Stimulated activated CD4-positive, alpha-beta T cell treated with anti-CD3 and anti-CD28 coated beads, Interleukin-15, amount 100 ng/mL, for 48 hours (primary cell): ENCODE measurements at places on chromosomes 6 and 20.

DNA sequence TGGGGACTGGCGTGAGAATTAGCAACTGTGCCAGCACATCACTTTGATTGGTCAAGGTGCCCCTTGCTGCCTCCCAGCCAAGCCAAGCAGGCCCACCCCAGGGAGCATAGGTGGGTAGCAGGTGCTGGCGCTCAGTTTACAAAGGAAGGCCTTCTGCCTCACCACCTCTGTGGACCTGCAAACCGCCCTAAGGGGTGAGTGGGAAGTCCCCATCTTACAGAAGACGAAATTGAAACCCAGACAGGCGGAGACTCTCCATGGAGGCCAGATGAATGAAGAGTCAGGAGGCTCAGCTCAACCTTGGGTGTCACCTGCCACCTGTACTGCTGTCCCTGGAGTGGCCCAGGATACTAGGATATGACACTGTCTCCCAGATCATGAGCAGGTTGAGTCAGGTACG is 21.5 kb upstream of the MAS1L start:
- DNase-seq = no peak

- DNase-seq = no peak
Observed at GRCh38 chr20:20405623-20406022, 37.7 kb downstream of the INSM1 start.

- no peak for DNase-seq
Observed at GRCh38 chr20:57433657-57434389, 42.6 kb downstream of the RBM38 start.

- DNase-seq = no peak
Observed at GRCh38 chr6:110613356-110613755, 136.9 kb upstream of the SLC22A16 start.

DNA sequence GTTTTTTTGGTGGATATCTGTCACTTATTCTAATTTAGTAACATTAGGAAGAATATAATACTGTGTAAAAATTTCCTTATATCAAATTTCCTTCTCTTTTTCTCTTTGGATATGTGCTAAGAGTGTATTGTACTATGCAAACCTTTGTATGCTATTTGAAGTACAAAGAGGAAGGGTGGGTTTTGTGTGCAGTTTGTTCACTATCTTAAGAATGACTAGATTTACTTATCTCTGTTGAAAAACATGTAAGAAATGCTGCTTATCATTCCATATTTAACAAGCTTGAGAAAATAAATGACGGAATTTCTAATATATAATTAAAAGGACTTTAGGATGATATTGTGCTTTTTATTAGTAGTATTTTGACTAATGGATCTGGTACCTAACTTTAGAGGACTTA is 13.1 kb downstream of the CD2AP start:
- no peak for DNase-seq

DNA sequence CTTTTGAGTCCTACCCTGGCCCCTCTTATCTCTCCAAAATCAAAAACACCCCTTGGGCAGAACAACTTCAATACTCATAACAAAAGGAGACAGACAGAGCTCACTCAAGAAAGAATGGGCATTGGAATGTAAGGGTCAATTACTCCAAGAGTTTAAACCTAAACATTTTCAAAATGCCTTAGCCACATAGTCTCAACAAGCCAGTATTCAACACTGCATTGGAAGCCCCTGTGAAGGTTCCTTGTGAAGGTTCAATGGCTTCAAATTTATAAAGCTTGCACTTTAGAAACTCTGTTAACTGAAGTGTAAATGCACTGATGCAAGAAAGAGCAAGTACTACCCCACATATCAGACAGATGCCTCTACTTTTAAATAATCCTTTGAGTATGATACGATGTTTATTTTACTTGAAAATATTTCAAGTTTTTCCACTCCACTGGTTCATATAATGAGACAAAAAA is 139.1 kb upstream of the LAMP5 start:
- no peak for DNase-seq

DNA sequence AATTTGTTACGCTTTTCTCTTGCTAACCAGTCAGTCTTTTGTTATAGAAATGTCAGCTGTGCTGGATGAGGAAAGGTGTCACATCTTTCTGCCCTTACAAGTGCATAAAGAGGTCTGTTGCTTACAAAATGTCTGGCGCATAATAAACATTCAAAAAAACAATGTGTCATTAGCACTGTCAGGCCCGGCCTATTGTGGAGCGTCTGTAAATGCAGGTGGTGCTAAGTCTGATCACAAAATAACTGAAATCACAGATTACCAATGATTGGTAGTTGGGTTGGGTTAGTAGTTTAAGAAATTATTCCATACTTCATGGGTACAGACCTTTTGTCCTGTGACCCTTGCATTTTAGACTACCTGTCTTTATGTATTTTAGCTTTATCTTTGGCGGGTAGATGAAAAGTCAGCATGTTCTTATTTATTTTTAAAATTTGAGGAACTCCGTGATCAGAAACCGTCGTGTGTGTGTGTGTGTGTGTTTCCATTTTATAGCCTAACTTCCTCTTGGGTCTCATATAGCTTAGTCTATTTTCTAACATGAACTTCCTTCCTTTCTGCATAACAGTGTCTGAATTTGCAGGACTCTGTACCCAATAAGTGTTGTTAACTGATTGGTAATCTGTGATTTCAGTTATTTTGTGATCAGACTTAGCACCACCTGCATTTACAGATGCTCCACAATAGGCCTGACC is 88.1 kb upstream of the IFNGR1 start:
- DNase-seq = no peak

GRCh38 chr6:29702519-29703103 is 20.6 kb upstream of the HLA-F start:
- peak; percentile 47 for DNase-seq

DNA sequence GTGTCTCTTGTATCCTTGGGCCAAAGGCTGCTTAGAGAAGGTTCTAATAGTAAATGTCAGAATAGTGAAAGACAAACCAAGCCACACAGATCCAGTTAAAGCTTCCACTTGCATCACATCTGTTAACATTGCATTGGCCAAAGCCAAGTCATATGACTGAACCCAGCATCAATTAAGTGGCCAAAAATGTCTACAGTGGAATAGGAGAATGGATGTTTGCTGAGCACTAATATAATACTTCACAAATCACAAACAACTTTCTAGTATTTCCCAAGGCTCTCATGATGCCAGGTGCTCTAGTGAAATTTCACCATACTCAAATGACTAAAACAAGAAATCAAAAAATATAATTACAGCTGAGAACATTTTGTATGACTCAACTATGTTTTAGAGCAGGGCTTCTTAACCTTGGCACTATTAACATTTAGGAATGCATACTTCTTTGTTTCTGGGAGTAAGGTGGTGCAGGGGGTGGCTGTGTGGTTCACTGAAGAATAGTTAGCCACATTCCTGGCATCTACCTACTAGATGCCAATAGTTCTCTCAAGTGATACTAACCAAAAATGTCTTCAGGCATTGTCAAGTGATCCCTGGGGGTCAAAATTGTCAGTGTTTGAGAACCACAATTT is 148.0 kb upstream of the SPTLC3 start:
- DNase-seq = no peak

DNA sequence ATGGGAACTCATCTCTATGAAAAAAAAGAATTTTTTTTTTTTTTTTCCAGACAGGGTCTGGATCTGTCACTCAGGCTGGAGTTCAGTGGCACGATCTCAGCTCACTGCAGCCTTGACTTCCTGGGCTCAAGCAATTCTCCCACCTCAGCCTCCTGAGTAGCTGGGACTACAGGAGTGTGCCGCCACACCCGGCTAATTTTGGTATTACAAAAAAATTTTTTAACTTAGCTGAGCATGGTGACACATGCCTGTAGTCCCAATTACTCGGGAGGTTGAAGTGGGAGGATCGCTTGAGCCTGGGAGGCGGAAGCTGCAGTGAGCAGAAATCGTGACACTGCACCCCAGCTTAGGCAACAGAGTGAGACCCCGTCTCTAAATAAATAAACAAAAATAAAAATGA is 7.5 kb downstream of the DEF6 start:
- DNase-seq = no peak

DNA sequence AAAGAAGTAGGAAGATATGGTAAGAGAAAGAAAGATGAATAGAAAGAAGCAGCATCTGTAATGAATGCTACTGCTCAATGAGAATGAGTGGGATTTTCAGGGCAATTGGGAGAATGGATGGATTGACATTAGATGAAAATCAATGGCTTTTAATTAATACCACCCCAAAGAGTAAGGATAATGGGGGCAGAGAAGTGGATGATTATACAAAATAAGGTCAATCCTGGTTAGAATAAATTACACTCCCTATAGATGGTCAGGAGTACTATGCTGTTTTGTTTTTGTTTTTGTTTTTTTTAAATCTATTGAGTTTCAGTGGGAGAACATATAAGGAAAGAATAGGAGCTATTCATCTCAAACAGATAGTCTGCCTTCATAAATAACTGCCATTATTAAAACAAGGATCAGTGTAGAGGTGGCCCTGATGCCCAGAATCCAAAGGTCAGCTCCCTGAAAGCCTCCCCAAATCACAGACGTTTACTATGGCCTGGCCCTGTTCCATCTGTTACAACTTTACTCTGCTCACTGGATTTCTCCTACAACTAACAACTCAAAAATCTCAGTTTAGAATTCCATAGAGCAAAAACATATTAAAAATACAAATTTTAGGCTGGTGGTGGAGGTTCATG is 535.4 kb upstream of the NRSN1 start:
- no peak for DNase-seq

DNA sequence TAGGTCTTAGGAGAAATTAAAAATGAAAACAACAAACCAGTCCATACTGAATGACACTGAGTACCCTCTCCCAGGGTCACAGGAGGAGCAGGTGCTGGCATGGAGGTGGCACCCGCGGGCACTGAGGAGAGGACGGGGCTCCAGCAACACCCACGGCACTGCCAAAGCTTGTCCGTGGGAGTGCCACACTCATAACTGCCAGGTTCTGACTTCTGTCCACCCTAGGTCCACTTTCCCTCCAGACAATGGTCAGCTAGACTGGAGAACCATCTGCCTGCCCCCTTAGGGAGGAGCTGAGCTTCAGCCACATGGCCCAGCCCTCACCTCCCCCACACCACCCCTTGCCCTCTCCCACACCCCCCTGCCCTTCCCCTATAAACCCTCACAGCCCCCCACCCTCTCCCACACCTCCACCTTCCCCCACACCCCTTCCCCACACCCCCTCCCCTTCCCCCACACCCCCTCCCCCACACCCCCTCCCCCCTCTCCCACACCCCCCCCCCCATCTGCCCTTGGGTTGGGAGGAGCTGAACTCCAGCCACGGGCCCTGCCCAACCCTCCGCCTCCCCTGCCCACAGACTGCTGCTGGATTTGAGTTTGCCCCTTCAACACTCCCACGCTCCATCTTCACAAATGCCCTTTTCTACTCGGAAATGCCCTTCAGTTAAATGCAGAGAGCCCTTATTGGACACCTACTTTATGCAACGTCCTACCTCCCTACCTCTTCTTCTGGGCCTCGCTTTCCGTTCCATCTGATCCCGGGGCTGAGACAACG is 129.6 kb downstream of the TAF4 start:
- DNase-seq = no peak

DNA sequence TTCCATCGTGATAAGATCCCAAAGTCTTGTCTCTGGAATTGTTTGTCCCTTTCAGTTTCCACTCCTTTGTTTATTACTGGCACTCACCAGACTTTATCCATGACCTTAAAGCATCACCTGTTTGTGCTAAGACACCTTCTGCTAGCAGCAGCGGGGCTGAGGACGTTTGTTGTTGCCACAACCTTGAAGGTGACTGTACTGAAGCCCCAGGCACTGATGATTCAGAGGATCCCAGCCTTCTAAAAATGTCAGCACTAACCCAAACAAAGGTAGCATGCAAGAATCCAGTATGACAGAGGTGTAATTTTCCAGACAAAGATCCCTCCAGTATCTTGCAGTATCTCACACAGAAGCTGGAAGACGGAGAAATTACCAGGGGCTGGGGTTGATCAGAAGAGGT is 28.9 kb upstream of the SMIM8 start:
- no peak for DNase-seq

DNA sequence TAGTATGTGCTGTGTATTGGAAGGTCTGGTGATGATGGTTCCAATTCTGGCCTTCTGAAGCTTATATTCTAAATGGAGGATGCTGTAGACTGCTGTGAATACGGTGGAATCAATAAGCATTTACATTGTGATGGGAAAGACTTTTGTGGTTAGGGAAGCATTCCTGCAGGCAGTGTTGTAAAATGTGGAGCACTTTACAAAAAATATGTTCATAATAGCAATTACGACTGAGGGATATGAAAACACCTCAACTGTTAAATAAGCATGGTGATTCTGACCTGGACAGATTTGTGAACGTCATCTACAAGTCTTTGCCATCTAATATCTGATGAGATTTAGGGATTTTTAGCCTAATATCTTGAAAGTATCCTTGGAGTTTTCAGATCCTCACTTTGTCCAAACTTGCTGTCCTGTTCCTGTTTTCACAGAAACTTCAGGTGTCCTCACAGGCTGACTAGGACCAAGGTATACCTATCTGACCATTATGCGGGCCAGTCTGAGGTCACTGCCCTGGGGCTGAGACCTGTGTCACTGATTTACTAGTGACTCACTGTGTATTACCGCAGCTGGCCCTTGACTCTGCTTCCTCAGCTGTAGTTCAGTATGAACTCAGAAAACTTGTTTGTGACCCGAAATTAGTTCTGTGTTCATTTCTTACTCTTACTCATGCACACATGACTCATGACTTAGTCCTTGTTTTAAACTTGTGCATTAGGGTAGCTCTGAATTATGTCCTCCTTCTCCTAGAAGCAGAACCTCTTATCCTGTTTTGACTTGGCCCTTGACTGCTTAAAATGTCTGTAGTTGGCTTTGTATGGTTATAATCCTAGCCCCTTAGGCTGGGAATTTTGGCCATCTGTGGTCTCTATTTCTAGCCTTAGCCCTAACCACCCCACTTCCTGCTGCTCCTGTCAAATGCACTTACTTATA is 343.0 kb downstream of the CDKAL1 start:
- peak; percentile 13 for DNase-seq

- no peak for DNase-seq
Observed at GRCh38 chr6:19578481-19578880, 258.7 kb upstream of the ID4 start.

DNA sequence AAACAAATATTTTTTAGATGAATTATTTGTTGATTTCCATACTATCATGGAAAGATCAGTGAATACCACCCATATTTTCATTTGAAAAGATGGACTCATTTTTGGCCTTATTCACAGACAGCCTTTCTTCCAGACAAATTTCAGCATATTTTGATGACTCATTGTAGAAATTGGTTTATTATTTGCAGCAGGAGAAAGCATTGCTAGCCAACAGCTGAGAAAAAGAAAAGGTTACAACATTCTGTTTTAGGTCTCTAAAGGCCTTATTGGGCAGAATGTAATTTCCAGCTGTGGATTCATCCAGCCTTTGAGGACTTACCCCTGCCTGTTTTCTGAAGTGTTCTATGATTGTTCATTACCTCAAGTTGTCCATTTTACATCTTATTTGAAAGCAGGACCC is 201.9 kb downstream of the PLCB4 start:
- no peak for DNase-seq

- DNase-seq = no peak
Observed at GRCh38 chr6:43124481-43124880, 46.6 kb upstream of the SRF start.

DNA sequence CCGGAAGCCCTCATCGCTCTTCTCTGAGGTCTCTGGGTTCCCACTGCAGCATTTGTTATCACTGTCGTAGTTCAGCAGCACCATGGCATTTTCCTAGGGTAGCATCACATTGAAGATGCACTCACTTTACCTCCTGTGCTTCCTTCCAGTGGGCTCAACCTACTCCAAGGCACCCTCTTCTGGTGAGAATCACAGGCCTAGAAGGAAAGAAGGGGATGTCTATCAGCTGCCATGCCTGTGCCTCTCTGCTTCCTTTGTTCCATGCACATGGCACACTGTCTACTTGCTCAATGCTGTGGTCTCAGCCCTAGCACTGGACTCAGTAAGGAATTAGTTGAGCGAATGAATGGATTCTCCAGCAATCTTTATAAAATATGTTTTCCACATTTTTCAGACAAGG is 22.6 kb downstream of the CST4 start:
- no peak for DNase-seq
